Astrocyte of the spinal cord (primary cell): ENCODE measurements at places on chromosomes 4 and X.

GRCh38 chrX:40120838-40121580 lies 23.3 kb upstream of the BCOR start:
- DNase-seq: no peak

DNA sequence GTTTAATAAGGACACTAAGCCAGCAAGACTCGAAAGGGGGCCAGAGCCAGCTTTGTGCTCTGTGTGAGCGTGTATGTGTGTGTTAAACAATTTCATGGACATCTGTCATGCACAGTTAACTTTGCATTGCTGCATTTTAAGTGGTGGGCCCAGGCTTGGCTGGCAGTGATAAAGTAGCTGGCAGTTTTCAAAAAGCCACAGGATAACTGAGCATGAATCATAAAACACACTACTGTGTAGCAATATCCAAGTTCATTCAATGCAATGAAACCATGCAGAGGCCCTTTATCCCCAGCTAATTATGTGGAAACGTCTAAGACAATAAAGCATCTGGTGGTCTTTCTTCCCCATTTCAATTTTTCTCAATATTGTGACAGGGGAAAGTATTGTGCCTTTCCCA lies 132.9 kb downstream of the NKX6-1 start:
- DNase-seq: no peak

- DNase-seq: peak; percentile 43
Measured at GRCh38 chr4:180827232-180828009, 1415.8 kb upstream of the TENM3 start.

DNA sequence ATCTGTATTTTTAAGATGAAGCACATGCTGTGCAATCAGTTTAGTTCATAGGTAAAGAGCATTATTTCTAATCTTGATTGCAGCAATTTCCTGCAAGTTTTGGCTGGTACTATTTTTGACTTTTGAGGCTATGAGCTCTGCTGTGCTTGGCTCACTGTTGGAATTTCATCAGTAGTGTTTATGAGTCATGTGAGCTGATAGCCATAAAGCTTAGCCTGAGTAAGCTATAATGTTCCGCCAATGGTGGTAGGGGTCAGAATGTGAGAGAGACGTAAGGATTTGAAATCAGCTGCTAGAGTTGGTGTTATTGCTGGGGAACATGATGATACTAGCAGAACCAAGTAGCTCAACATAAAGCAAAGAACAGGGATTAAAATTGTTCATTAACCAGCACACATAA lies 590.9 kb upstream of the GNPDA2 start:
- peak; percentile 50 for DNase-seq

DNA sequence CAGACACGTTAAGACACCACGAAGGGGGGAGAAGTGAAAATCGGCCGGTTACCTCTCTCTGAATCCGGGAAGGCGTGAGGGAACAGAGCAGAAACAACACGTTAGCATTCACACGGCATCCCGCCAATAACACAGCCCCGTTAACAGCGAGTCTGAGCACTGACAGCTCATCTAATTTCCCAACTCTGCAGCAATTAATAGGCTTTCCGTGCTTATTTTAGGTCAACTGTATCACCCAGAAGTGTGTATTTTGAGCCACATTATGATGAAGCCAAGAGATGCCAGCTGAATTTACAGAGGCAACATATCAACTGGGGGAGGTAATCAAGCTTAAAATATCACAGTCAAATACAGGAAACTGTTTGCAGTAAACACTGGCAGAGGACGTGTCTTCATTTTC lies 92.6 kb downstream of the NSUN7 start:
- DNase-seq: no peak

GRCh38 chrX:153782313-153782712 lies 1.5 kb downstream of the SRPK3 start:
- DNase-seq: no peak

GRCh38 chrX:11100281-11101035 lies 10.7 kb upstream of the HCCS start:
- DNase-seq: peak; percentile 64

- DNase-seq: no peak
Measured at GRCh38 chrX:41677183-41678060, 11.4 kb upstream of the GPR34 start.

- DNase-seq: no peak
Measured at GRCh38 chr4:42750856-42751255, 94.0 kb upstream of the ATP8A1 start.

GRCh38 chr4:140268186-140268841 lies 105.1 kb upstream of the SCOC start:
- DNase-seq: no peak

DNA sequence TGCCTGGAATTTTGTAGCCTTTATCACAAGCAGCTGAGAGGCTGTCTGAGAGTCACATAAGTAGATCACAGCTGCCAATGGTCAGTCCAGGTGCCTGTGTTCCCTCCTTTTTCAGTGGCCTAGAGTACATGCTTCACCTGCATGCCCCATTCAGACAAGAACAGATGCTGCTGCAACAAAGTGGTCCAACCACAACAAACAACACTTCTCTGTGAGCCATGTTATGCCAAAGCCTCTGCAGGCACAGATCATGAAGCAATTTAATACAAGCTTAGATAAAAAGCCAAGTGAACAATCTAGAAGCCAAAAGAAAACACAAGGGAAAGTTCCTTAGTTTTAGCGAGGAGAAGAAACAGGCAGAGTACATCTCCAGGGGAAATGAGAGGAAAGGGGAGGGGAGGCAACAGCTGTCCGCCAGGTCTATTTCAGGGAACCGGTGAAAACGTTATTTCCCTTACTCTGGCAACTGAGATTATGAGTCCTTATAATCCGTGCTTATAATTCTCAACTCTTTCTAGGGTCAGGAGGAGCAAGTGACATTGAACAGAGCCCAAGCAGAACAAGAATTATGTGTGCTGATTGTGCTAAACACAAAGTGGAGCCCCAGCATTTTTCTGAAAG lies 92.6 kb downstream of the TSPAN5 start:
- DNase-seq: no peak

DNA sequence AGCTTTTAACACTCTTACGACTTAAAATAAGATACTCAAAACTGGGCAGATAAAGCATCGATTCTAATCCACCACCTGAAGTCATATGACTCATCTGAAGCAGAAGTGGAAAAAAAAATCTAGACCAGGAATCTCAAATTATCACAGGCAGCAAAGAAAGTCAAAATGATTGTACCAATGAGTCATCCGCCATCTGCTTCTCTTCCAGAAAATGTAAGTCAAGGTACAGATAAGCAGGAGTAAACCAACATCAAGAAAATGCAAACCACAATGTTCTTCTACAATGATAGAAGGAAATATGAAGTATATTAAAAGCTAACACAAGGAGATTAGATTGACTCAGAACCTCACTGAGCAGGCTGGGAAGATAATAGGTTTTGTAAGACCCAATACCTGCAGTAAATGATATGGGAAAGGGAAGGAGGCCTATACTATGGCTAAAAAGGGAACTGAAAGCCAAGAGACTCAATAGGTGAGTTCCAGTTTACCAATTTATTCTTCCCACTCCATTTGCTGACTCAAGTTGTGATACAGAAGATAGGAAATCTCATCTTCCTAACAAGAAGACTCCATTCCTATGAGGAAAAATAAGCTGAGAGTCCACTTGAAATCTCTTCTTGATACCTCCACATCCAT lies 88.4 kb upstream of the TET2 start:
- DNase-seq: peak; percentile 69

DNA sequence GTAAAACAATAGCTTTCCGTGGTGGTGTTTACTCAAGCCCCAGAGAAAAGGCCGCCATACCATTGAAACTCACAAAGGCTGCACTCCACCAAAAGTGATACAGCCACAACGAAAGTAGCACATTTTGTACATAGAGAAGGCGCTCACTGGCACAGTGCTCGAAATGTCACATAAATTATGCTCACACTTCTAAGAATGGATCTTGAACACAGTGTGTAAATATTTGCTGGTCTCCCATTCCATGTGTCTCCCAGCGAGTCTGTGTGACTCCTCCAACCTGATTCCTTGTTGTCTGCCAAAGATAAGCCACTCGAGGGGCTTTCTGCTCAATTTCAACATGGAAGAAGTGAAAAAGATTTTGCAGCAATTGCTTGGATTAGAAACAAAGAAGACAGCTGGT lies 234.0 kb upstream of the VCX3A start:
- no peak for DNase-seq

- DNase-seq: peak; percentile 59
Measured at GRCh38 chr4:80221161-80221560, 23.9 kb downstream of the PRDM8 start.

- no peak for DNase-seq
Measured at GRCh38 chr4:13263967-13264525, 220.1 kb downstream of the RAB28 start.

GRCh38 chr4:100795581-100795980 lies 277.8 kb upstream of the EMCN start:
- no peak for DNase-seq

DNA sequence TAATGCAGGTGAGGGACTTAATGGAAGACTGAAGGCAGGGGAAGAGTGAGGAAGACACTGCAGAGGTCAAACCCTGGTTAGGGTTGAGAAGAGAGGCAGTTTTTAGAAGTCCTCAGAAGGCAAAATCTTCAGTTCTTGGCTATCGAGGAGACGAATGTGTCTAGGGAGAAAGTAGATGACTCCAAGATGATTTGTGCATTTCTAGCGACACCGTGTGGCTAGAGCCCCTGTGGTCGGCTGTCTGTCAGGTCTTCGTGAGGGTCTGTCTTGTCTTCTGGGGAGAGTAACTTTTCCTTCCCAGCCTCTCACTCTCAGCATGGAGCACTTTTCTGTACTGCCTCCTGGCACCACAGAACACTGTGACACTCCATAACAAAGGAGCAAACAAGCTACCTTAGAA lies 458.1 kb downstream of the STIM2 start:
- peak; percentile 30 for DNase-seq

GRCh38 chr4:150080337-150080736 lies 2.1 kb downstream of the DCLK2 start:
- DNase-seq: peak; percentile 24

DNA sequence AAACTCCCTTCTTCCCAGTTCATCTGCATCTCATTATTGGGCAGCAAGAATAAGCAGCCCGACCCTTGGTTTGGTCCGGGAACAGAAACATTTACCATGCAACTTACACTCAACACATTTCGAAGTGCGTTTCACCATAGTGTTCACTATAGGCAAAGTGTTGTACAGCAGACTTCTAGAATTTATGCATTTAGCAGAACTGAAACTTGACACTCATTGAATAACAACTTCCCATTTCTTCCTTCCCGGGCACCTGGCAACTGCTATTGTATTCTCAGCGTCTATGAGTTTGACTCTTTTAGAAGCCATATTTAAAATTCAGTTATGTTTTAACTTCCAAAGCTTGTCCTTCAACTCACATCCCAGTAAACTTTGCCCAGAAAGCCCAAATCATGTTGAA lies 840.6 kb downstream of the NLGN4X start:
- DNase-seq: no peak

- DNase-seq: no peak
Measured at GRCh38 chr4:103567591-103567990, 152.2 kb downstream of the TACR3 start.

GRCh38 chr4:89579771-89580170 lies 257.2 kb downstream of the SNCA start:
- DNase-seq: no peak

DNA sequence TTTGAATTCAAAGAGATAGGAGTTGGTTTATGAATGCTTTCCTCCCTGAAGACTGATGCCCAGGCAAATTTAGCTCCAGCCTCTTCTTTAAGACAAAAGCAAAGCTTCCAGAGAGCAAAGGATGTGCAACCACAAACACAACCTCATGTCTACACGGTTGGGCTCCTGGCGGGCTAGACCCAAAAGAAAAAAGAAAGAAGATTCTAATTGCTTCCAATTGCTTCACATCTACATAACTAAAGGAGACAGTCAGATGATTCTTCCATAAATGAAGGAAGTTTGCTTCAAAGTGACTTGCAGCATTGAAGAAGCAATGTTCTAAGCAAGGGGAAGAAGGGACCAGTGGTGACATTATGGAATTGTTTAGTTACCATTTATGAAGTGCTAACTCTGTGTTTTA lies 1603.0 kb upstream of the TENM3 start:
- DNase-seq: no peak

DNA sequence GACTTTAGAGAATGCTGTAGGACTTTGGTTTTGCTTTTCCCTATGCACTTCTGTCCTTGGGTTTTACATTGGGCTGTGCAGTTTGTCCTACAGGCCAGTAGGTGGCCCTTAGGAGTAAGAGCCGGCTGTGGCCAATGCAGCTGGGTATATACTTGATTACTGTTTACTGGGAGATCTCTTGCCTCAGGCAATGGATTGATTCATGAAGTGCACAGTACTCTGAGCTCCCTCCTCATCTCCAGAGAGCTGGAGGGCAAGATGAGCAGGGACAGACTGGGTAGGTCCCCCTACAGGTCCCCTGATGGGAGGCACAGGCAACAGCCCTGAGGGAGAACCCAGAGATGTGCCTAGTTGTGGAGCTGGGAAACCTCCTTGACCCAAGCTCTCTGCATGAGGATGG lies 103.8 kb upstream of the QRFPR start:
- peak; percentile 61 for DNase-seq

DNA sequence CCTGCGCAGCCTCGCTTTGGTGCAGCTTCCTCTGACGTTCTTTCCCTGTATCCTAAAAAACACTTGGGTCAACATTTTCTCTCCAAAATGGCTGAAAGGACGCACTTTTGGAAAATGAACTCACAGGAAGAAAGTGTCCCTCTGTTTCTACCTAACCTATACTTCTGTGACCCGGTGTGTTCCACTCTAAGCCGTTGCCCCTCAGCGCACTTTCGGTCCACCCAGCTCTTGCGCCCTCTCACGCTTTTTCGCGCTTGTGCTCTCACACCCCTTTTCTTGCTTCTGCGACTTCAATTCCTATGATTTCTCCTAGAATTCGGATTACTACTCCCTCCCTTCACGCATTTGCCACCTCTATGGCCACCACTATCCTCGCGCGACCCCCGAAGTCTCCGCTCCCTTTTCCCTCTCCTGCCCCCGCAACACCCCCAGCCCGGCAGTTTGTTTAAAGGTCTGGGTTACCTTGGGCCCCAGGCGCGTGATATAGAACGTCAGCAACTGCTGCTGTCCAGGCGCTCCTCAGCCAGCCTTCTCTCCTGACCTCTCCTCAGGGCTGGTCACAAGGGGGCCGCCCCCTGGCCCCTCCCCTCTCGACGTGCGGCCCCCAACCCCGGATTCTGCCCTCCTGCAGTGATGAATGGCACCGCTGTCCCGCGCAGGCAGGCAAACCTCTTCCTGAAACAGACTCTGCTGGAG lies at the start of gene USP51:
Gene USP51 (minus strand): TSS at position 535 of the 696 bp plus-strand sequence. CDS start 909 bp downstream, outside the sequence.
- DNase-seq: peak; percentile 18

GRCh38 chr4:185235119-185235842 lies 25.9 kb downstream of the SNX25 start:
- DNase-seq: no peak

GRCh38 chrX:30592831-30593230 lies 15.3 kb upstream of the TASL start:
- no peak for DNase-seq

- DNase-seq: no peak
Measured at GRCh38 chrX:31071262-31071661, 579 bp downstream of the FTHL17 start.

DNA sequence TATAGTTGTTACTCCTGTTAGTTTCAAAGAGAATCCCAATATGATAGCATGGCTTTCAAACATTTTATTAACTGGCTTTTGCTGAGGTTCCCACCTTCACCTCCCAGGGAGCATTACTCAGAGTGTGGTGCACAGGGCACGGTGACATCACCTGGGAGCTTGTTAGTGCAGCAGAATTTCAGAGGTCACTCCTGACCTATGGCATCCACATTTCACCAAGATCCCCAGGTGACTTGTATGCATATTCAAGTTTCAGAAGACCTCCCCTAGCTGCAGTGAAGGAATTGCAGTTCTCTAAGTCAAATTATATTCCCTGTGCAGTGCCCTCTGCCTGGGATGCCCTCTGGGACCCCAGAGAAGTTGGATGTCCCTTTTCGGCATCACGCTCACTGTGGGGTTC lies 29.7 kb upstream of the LNX1 start:
- no peak for DNase-seq

- DNase-seq: no peak
Measured at GRCh38 chr4:38989487-38989886, 42.7 kb downstream of the TMEM156 start.
